Stimulated activated CD4-positive, alpha-beta T cell treated with anti-CD3 and anti-CD28 coated beads, Interleukin-12 subunit alpha, Interleukin-12 subunit beta, amount 100 ng/mL, for 24 hours (primary cell): ENCODE measurements at places on chromosomes 11 and 22.
A peak's percentile ranks its signal among the peaks of the same experiment; 100 is the strongest.

- no peak for DNase-seq
These were observed 62.2 kb upstream of the FDX1 start for GRCh38 chr11:110367571-110367970.

DNA sequence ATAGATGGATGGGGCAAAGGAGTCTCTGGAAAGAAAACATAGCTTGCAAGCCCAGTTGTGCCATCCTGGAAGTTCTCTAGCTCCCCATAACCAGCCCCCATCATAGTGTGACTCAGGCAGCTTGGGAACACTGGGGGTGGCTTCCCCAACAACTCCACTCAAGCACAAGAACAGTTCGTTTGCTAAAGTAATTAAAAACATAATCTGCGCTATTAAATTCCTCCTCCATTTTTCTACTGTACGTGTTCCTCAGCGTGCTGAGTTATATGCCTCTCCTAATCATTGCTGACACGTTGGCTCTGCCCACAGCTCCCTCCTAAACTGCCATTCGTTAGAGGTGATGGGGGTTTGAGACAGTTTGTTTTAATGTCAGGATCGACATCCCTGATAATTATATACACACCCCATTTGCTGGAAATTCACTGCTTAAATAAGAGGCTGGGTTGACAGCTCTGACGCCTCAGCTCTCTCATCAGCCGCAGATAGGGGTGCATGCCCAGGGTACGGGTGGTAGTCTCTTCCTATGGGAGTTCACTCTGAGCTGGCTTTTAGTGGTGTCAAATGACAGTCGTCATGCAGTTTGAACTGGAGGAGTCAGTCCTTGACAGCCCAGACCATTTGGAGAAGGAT is 59.5 kb upstream of the SEZ6L start:
- no peak for DNase-seq

GRCh38 chr11:112769584-112769983 is 191.6 kb upstream of the NCAM1 start:
- no peak for DNase-seq

- no peak for DNase-seq
These were observed 95.3 kb upstream of the OR9G4 start for GRCh38 chr11:56843816-56844215.

DNA sequence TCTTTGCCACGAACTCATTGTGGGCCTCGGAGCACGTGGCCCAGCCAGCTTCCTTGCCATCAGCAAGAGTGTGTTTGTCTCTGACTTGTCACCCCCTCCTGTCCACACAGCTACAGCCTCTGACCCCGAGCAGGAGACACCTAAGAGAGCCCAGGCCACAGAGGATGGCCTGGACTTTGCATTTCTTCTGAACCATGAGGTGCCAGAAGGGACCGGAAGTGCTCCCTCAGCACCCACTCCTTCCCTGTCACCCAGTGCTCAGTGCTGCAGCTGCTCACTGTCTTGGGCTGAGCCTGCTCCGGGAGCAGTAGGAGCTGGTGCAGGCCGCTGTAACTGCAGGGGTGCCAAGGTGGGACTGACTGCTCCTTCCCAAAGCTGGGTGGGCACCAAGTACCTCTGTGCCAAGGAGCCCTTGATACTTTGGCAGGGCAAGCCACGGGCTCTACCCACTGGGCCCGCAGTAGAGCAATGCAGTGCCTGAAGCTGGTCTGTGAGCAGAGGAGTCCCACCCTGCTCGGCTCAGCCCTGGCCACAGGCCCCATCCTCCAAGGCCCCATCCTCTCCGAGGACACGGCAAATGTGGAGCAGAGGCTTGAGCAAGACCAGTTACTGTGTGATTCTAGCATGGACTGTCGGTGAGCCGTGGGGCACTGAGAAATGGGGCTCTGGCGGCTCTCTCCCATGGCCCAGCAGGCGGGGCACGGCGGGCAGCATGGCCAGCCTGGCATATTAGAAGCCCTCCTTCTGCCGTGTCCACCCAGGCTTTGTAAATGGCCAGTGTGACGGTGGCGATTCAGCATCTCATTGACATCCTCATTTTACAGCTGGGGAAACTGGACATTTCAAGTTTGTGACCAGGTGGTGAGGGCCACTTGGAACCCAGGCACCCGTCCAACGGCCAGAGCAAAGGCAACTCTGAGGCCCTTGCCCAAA is 6.3 kb downstream of the GRK2 start:
- no peak for DNase-seq

DNA sequence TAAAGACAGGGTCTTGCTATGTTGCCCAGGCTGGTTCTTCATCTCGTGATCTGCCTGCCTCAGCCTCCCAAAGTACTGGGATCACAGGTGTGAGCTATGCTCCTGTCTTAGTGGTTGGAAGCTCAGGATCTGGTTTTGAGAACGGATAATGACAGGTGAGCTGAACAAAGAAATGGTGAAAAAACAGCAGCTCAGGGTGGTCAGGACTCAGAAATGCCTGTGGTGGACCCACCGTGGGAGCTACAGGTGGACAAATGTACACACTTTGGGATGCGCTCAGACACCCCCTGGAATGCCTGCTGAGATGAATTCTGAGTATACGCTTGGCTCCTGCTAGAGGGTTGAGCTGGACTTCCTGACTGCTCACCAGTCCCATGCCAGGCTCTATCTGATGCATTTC is 9.5 kb downstream of the RFPL1 start:
- DNase-seq = no peak

- DNase-seq = no peak
These were observed 37.9 kb downstream of the PAK1 start for GRCh38 chr11:77435972-77436371.

- no peak for DNase-seq
These were observed 727 bp downstream of the OSBP2 start for GRCh38 chr22:30695351-30695851.

DNA sequence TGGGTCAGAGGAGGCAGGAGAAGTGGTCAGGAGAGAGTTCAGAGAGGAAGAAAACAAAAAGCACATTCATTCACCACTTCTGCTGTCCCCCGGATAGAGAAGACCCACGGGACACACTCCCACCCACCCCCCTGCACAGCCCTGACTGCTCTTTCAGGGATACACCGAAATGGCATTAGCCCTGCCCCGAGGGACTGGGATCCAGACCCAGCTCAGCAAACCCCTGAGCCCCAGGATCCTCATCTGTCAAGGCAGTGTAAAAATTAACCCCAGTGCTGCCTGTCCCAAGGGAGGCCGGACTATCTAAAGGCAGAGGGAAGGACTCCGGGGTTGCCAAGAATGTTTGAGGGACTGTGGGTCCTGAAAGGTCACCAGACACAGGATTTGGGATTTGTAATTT is 31.2 kb downstream of the TPBGL start:
- no peak for DNase-seq

DNA sequence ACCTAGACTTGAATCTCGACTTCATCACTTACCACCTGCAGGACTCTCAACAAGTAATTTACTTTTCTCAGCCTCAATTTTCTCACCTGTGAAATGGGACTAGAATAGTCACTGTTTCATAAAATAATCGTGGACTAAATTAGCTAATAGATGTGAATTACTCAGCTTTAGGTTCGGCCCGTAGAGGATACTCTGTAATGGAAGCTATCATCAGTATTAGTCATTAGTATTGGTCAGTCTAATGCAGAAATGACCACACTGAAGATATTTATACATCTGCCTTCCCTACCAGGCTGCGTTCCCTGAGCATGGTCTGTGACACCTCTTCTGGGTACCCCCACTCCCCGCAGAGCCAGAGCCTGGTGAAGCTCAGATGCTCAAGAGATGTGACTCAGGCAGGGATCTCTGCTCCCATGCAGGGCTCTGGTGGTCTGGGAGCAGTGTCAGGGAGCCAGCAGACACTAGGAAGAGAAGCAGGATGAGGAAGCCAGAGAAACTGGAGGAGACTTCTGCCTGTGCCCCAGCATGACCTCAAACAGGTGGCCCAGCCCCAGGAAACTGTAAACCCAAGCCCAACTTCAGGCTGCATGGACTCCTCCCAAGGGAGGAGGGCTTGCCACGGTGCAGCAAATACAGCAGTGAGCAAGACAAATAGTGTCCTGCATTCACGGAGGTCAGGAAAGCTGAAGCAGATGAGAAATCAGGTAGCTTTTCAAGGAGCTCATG is 88.0 kb upstream of the E2F8 start:
- no peak for DNase-seq

GRCh38 chr11:117519170-117519569 is 191.5 kb downstream of the CEP164 start:
- no peak for DNase-seq

DNA sequence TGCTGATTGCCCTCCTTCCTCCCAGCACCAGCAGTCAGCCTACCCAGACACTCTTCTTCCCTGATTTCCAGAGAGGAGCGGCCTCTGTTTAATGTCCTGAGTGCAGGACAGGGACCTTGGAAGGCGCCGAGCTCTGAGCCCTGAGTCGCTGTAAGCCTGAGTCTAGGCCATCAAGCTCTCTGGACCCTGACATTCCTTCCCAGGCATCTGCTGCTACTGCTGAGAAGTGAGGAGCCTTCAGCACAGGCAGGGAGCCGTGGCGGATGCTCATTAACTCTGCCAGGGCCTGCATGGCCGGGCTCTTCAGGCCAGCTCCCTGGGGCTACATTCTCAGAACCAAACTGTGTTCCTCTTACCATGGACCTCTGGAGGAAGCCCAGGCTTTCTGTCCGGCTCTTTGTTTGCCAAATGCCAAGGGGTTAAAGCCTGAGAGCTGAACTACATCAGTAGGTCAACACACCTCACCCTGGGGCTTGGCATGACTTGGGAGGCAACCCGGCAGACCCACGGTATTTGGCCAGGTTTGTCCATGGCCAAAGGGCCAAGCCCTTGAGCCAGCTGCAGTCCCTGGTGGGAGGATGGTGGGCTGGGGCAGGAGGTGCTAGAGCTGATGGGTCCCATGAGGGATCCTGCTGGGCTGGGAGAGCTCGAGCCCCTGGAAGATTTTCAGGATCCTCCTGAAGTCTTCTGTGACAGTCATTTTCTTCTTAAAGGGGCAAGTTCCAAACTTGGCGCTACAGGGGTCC is 721.4 kb downstream of the BRD1 start:
- no peak for DNase-seq

DNA sequence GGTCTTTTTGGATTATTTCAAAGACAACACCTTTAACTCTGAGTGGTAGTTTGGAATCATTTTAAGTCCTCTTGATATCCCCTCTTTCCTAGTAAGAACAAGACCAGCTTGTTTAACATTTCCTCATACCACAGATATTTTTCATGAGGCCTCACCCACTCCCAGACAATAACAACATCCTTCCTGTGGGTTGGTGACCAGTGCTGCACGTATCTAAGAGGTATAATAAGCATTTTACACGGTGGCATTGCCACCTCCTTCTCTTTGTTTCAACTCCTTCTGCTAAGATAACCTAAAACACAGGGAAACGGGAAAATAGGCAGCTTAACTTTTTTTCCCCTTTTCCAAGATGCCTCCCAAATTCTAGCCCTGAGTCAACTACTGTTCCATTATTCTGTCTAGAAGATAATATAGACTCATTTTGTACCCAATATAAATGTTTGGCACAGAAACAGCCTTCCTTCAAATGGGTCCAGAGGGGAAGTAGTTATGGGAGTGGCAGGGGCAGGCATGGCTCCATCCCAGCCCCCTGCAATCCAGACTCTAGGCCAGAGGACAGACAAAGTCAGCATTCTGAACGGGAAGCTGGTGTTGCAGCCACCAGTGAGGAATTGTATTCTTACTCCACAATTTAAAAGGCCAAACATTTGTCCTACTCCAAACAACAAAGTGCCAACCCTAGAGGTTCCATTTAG is 28.5 kb downstream of the MAML2 start:
- DNase-seq = no peak

GRCh38 chr11:112650527-112650926 is 310.7 kb upstream of the NCAM1 start:
- no peak for DNase-seq

DNA sequence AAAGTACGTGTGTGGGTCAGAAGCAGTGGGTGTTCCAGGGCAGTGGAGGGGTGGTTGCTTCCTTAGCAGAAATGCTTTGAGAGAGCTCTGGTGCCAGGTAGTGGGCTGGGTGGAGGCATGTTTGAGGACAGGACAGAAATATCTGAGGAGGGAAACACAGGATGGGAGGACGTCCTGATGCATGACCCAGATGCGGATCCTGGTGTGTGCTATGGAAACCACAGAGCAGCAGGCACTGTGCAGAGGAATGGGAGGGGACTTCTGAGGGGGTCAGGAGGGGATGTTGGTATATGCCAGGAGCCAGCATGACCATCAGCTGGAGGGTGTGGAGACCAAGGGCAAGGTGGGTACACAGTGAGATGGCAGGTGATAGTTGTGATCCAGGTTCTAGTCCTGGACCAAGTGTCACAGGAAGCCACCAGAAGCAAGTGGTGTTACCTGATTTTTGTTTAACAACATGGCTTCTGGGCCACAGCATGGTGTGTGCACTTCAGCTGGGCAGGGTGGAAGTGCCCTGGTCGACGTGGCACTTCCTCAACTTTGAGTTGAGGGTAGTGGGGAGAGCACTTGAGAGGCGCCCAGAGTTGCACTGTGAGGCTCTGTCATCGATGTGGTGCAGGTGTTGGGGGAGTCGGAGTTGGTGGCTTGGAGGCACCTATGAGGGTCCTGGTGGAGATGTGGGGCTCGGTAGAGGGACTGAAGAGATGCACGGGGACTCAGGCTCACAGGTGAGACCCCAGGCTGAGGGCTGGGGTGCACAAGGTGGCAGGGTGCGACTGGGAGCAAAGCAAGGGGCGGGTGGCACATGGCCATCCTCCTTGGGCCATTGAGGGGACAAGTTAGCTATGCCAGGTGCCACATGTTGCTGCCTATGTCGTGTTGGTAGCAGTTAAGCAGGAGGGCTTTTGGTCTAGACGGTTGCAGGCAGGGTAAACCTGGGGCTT is 7.5 kb downstream of the DGCR8 start:
- DNase-seq = no peak

GRCh38 chr11:29534836-29535235 is 482.0 kb downstream of the KCNA4 start:
- DNase-seq = no peak

GRCh38 chr11:69670158-69670845 is 4.9 kb downstream of the LTO1 start:
- peak; percentile 38 for DNase-seq

DNA sequence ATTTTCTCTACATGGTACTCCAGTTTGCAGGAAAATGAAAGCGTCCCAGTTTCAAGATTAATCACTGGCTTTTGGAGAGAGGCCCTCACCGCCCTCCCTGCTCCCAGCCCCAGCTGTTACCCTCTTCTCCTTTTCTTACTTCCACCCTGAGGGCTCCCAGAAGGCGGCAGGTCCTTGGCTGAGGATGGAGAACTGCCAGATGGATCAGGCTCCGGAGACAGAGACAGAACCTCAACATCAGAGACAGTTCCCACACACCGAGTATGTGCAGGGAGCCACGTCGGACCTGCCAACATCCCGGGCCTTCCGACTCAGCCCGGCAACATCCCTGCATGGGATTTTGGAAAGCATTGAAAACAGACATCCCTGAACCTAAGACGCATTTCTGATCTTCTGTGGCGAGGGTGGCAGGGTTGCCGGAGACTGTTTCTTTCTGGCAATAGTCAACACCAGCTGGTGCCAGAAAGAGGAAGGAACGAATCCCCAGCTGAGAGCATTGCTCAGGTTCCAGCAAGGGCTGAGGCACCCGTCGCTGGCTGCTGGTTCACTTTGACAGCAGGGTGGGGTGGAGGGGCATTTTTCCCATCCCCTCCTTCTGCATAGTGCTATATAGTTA is 467.1 kb downstream of the MIAT start:
- DNase-seq = no peak

- DNase-seq = no peak
These were observed 812.2 kb upstream of the LUZP2 start for GRCh38 chr11:23684701-23685100.

- no peak for DNase-seq
These were observed 451.2 kb downstream of the INSC start for GRCh38 chr11:15565880-15566279.
